ENCODE measurements at places on chromosomes 4 and X. TPM values are rescaled to one million over a fixed set of nuclear protein-coding genes. Genes with fewer than 3 reads are reported as not detected.

DNA sequence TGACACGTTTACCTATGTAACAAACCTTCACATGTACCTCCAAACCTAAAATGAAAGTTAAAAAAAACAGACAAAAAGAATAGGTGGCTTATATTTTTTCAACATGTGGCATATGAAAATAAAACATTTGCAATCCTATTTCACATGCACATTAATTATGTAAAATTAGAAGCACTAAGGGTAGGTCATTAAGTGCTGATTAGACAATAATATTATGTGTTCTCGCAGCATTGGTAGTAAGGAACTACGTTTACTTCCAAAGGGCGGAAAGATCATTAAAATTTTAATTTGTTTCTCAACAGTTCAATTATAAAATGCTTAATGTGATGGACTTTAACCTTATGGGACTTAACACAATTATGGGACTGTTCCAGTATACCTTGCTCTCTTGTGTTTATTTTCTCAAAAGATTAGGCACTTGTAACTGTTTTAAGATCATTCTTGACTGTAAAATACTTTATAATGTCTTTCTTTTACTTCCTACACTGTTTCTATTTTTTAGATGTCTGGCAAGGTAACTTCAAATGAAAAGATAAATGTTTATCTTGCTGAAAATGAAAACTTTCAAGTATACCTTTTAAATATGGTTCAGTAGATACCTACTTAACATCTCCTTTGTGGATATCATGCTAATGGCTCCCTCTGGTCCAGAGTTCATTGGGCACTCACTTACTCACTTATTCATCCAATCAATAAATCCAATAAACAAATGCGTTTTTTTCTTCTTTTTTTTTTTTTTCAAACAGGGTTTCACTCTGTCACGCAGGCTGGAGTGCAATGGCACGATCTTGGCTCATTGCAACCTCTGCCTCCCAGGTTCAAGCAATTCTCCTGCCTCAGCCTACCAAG, 202.0 kb downstream of the ARAP2 start:
- no peak for DNase-seq

DNA sequence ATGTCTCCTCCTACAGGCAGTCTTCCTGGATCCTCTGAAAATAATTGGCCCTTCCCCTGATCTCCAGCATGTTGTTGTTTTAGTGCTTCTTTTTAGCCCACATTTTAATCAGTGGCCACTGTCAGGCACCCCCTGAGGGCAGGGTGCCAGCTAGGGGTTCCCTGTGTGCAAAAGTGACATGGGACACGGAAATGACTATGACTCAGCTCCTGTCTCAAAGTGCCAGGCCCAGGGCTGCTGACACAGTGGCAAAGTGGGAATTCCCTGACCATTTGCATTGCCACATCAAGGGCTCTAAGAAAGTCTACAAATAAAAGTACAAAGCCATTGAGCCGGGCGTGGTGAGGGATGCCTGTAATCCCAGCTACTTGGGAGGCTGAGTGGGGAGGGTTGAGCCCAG, 24.8 kb downstream of the HMX1 start:
- peak; percentile 22 for DNase-seq

GRCh38 chr4:100184787-100185186, 5.5 kb downstream of the DDIT4L start:
- DNase-seq, result no peak

- no peak for DNase-seq
Measured at GRCh38 chr4:142683997-142684396, 162.1 kb downstream of the INPP4B start.

DNA sequence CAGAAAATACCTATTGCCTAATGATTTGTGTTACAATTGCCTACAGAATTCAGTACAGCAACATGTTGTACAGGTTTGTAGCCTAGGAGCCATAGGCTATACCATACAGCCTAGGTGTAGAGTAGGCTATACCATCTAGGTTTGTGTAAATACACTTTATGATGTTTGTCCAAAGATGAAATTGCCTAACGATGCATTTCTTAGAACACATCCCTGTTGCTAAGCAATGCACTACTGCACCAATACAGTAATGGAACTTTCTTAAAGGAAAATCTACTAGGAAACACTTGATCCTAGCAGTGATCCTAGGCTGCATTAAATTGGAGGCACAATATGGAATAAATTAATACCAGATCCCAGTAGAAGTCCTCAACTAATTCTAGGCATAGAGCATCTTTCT, 18.3 kb downstream of the NOA1 start:
- no peak for DNase-seq

DNA sequence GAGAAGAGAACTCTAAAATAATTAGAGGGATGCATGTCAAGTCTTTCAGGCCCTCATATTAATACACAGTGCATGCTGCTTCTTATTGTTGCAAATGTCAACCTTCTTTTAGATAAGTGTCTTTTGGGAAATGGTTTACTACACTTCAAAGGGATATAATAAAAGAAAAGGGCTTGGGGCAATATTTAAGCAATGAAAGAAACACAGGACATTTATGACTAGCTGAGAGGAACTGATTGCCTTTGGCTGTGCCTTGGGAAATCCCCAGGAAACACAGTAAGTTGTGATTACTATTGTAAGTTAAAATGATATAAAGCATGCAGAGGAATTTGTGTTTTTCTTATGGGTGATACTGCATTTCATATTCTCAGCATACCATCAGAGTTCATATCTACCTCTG, 1036.2 kb upstream of the GRID2 start:
- DNase-seq, result no peak

DNA sequence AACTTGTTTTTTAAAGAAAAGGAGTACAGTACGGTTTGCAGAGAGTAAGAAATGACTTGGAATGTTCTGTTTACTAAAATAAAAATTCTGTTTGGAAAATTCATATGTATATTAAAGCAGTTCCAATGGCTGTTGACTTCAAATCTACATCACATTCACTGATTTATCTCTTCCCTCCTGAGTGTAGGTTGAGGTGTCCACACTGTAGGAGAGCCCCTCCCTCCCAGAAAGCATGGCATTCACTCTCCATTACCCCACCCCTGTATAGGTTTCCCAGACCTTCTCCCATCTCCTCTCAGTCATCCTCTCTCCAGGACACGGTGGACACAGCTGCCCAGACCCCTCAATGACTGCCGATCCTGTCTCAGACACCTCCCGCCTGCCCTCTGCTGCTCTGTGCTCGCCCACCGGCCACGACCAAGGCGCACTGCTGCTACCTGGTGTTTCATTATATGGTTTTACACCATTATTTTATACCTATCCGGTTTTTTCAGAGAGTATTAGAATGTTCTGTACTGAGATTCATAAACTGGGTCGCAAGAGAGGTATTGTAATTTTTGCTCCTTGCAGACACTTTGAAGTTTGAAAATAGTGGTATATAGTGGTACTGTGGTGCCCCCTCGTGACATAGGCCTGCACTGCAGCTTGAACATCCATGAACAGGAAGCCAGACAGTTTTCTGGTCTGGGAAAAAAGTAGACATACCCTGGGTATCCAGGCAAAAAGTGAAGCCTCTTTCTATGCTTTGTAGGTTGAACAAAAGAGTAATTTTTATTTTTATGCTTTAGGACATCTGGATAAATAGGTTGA, 38.8 kb upstream of the BEX4 start:
- peak; percentile 89 for DNase-seq

GRCh38 chrX:116409219-116409618, 27.2 kb upstream of the SLC6A14 start:
- no peak for DNase-seq

GRCh38 chrX:10702031-10702430, 81.6 kb upstream of the MID1 start:
- no peak for DNase-seq

DNA sequence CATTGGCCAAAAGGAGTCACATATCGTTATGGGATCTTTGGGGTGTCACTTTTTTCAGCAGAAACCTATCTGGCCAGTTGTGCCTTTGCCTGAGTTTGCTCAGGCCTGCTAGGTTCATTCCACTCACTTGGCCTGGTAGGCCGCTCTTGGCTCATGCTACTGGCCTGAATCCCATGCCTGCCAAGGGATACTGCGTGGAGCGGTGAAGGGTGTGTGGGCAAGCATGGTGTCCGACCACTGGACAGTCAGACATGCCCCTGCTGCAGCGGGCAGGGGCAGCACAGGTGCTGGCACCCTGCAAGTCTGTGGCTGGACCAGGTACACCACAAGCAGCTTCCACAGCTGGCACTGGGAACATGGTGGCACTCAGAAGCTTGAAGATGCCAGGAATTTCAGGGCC, 11.3 kb upstream of the PPM1K start:
- no peak for DNase-seq

GRCh38 chr4:26238426-26238777, 82.4 kb upstream of the RBPJ start:
- no peak for DNase-seq

DNA sequence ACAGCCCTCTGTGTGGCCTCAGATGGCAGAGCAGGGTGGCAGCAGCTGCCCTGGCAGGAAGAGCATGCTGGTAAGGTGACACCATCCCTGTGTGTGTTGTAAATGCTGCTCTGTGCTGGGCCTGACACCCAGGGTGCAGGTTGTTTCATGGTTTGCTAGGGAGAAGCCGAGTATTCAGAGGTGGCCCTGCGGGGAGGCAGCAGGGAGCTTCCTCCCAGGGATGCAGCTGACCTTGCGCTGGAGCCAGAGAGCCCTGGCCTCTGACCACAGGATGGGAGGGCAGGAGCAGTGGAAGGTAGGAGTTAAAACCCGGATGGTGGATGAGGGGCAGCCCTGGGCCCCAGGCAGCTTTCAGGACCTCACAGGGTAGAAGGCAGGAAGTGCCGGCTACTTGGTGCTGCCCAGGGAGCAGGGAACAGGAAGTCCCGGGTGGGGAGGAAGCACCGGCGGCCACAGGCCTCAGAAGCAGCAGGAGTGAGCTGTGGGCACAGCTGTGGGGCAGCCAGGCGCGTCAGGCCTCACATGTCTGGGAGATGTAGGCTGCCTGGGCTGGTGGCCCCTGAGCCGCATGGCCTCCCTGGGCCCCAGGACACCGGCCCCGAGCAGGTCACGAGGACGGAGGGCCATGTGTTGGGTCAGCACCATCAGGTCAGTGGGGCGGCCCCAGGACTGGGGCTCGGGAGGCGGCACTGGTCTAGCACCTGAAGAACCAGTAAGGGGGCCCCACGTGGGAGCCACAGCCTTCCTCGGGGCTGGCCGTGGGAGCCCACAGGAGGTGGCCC, 19.1 kb downstream of the SH3BP2 start:
- DNase-seq, result peak; percentile 84

DNA sequence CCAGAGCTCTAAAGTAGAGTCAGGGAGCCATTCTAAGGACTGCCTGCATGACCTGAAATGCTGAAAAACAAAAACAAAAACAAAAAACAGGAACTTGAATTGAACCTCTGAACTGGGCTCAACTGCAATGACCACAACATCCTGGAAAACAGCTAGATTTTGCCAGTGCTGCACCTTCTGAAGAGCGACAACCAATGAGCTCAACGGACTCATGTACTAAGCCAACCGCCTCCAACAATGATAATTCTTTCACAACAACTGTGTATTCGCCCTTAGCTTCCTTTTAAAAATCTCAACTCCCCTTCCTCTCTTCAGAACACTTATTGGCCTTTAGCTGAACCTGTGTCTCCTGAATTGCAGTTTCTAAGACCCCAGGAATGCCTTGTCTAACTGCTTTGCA, 69.8 kb downstream of the HAUS3 start:
- no peak for DNase-seq

DNA sequence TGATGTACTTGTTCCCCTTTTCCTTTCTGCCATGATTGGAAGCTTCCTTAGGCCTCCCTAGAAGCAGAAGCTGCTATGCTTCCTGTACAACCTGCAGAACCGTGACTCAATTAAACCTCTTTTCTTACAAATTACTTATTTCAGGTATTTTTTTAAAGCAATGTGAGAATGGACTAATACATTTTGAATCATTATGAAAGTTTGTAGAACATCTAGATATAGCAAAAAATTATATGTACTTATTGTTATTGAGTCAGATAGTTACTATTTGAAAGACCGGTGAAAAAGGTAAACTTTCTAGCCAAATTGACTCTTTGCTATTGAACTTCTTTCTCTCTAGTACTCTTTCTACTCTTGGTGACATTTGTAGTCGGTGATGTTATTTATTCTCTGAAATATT, 777.3 kb upstream of the GALNTL6 start:
- DNase-seq, result no peak

DNA sequence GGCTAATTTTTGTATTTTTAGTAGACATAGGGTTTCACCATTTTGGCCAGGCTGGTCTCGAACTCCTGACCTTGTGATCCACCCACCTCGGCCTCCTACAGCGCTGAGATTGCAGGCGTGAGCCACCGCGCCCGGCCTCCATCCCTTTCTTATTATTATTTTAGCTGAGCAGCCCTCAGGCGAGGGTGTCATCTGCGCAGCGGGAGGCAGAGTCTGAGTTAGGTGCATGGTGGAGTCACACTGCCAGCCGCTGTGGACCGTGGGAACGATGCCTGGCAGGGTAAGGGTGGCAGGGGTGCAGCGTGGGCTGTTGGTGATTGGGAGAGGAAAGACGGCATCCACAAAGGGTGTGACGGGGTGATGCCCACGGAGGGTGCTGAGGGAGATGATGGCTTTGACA, 491.8 kb upstream of the FAT1 start:
- no peak for DNase-seq

DNA sequence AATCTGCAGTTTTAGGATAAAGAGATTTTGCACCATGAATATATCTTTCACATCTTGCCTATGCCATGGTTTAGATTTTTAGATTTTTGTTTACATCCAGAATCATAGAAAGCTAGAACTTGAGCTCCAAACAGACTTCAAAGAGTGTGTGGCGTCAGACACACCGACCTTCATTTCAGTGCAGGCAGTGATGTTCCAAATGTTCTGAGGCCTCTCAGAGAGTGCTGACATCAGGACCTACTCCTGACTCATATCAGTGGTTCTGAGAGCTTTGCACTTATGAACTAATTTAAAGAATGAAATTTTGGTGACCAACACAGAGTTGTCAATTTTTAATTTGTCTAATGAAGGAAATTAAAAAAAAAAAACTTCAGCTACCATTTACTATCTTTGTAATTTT, 18.3 kb downstream of the CXCR3 start:
- no peak for DNase-seq

DNA sequence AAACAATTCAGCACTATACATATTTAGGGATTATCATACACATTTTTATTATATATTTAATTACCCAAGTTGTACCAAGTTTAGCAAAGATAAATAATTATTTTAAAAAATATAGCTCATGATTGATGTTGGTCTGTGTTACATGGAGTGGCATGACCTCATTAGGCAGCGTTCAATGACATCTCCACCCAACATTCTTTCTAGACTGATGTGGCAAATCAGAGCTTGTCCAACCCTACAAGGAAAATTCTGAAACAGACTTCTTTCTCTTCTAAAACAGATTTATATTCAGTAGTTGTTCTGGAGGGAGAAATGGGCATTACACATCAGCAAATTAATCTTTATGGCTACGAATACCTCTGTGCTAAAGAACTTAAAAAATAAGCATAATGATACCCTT, 189.7 kb downstream of the PDGFC start:
- no peak for DNase-seq

Gene SLITRK4
- total RNA-seq, result 5.6 TPM

Gene PASD1
- not detected for total RNA-seq

Gene ARL9
- total RNA-seq, result not detected

Gene LGI2
- 6.3 TPM for total RNA-seq

Gene FRG2
- total RNA-seq, result not detected

Gene ENAM
- total RNA-seq, result not detected

Gene HSFX2
- not detected for total RNA-seq

Gene PABPC1L2A
- total RNA-seq, result not detected
